Stimulated activated CD8-positive, alpha-beta memory T cell treated with anti-CD3 and anti-CD28 coated beads, Interleukin-7, amount 100 ng/mL, for 4 hours (primary cell): ENCODE measurements at places on chromosomes 16 and 17.

DNA sequence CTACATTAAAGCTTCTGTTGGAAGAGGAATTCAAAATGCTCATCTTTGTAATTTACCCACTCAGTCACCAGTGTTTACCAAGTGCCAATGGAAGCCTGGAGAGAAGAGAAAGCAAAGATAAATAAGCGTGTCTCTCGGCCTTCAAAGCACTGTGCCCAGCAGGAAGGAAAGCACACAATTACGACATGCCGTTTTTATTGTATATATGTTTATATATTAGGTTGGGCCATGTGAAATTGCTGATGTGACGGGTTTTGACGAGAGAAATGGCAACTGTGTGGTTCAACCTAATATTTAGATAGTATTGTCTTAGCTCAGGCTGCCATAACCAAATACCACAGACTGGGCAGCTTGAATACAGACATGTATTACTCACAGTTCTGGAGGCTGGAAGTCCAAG, 79.3 kb upstream of the HSBP1 start:
- no peak for DNase-seq

GRCh38 chr17:14092808-14093207, 23.5 kb downstream of the COX10 start:
- no peak for DNase-seq

DNA sequence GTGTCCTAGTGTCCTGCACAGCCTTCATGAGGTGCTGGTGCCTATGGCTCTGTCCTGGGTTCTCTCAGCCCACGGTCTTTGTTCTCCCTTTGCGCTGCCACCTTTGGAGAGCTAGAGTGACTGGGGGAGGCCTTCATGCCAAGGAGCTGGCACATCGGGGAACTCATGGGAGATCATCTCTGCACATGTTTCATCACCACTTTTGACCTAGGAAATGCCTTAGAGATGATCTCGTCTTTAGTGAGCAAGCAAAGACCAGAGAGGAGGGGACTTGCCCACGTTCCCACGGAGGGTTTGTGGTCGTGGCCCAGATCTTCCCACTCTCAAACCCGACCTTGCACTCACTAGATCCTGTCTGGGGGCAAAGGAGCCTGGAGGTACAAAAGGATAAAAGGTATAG, 23.5 kb downstream of the TBX4 start:
- no peak for DNase-seq

DNA sequence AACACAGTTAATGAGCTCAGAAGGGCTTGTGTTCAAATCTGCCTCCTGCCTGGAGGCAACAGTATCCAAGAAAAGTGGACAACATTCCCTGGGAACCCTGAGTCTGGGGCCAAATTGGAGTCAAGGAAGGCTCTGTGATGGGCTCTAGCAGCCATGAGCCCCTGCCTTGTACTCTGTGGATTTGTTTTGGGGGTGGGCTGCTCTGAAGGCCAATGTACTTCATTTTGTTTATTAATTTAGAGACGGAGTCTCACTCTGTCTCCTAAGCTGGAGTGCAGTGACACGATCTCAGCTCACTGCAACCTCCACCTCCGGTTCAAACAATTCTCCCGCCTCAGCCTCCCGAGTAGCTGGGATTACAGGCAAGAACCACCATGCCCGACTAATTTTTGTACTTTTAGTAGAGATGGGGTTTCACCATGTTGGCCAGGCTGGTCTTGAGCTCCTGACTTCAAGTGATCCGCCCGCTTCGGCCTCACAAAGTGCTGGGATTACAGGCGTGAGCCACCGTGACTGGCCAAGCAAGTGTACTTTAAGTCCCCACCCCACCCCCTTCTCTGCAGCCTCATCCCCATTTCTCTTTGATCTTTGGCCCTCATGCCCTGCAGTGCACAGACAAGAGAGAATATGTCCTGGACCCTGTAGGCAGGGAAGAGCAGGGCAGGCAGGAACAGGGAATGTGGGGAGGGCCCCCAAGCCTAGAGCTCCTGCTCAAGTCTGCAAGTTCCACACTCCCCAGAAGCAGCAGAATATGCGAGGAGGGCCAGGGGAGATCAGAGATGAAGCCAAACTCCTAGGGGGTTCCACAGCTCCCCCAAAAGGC, 2.7 kb upstream of the GIP start:
- no peak for DNase-seq

DNA sequence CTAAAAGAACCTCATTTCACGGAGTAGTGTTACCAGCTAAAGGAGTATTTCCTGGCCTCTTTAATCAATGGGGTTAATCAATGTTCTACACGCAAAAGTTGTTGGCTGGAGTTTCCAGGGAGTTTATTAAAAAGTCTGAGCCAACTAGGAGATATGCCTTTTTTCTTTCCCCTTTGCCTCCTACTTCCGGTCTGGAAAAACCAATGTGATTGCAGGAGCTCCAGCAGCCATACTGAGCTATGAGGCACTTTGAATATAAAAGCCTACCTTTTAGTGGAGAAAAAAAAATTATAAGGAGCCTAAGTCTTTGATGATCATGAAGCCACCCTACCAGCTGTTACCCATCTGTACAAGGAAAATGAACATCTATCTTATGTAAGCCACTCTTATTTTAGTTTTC, 17.9 kb upstream of the ERCC4 start:
- no peak for DNase-seq

DNA sequence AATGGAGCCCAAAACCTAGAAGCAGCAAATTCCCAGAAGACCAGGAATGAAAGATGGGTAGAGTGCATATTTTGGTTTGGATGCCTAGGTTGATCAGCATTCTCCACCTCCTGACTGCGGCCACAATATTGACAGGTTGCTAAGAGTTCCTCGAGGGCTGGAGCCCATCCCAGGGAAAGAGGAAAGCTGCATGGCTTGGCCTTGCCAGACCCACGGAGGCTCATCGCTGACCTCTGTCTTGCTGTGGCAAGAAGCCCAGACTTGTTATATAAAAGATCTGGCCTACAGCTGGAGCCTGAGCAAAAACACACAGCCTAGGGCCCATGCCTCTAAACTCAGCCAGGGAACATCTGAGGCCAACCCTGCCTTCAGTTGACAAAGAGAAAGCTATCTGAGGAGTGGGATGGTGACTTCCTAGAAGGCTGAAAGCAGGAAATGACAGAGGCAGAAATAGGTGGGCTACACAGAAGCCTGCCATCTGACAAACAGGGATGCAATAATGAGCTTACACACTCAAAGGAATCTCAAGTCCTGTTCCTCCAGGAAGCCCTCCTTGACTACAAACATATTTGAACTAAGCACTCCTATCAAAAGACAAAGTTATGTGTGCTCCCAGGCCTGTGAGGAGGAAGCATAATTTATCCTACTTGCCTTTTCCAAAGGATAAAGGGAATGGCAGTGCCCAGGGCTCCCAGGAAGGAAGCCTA, 22.5 kb upstream of the SLC35B1 start:
- DNase-seq = no peak

DNA sequence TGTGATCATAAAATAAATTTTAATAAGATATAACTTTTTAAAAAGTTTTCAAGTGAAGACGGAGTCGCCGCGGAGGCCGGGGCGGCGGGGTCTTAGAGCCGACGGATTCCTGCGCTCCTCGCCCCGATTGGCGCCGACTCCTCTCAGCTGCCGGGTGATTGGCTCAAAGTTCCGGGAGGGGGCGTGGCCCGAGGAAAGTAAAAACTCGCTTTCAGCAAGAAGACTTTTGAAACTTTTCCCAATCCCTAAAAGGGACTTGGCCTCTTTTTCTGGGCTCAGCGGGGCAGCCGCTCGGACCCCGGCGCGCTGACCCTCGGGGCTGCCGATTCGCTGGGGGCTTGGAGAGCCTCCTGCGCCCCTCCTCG, at the start of gene FOXC2:
Gene FOXC2, plus strand, starts transcription at position 229 of the 365 bp plus-strand sequence. CDS start 507 bp downstream, outside the sequence.
- DNase-seq = no peak

- DNase-seq = peak; percentile 66
Observed at GRCh38 chr16:31105677-31106213, 2.4 kb upstream of the BCKDK start.

- no peak for DNase-seq
Observed at GRCh38 chr17:65417406-65418221, 143.8 kb downstream of the AXIN2 start.

- no peak for DNase-seq
Observed at GRCh38 chr17:16973760-16974540, 2.0 kb upstream of the TNFRSF13B start.

- no peak for DNase-seq
Observed at GRCh38 chr16:74465281-74465680, 44.0 kb upstream of the CLEC18B start.

DNA sequence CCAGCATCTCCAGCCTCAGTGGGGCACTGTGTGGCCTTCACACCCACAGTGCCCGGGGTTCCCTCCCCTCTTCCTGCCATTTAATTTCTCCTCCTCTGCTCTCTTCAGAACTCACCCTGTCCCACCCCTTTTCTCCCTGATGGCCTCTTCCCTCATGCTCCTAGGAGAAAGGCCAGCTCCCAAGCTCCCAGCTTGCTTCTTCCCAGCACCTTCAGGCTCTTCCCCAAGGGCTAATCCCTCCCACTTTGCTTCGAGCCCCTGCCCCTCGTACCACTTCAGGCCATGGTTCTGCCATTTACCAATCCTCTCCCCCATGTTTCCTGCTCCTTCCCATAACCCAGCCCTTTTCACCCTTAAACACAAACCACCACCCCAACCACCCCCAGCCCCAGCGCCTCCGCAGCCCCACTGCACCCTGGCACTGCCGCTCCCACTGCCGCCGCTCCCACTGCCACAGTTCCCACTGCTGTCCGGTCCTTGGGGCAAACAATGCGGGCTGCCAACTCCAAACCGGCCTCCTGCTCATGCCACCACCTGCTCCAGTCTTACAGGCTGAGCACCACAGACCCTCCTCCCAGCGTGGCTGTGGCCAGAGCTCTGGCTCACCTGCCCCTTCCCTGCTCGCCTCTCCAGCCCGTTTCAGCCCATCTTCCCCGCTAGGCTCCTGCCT, 28.6 kb downstream of the ADAM11 start:
- DNase-seq = no peak

DNA sequence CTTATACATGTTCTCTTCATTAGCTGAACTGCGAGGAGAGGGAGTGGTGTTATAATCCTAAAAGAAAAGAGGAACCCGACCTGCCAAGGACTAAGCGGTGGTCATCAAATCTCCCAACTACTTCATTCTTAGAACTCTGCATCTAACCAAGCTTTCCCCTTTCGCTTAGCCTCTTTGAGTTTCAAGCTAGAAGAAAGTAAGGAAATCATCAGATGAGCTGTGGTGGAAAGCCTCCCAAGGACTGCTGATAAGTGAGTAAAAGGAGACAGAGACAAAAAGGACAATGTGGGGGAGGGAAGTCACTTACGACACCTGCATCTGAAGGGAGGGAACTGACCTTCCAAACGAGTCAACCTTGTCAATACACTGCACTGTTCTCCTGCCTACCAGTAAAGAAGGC, 121.3 kb downstream of the TRIM37 start:
- no peak for DNase-seq

DNA sequence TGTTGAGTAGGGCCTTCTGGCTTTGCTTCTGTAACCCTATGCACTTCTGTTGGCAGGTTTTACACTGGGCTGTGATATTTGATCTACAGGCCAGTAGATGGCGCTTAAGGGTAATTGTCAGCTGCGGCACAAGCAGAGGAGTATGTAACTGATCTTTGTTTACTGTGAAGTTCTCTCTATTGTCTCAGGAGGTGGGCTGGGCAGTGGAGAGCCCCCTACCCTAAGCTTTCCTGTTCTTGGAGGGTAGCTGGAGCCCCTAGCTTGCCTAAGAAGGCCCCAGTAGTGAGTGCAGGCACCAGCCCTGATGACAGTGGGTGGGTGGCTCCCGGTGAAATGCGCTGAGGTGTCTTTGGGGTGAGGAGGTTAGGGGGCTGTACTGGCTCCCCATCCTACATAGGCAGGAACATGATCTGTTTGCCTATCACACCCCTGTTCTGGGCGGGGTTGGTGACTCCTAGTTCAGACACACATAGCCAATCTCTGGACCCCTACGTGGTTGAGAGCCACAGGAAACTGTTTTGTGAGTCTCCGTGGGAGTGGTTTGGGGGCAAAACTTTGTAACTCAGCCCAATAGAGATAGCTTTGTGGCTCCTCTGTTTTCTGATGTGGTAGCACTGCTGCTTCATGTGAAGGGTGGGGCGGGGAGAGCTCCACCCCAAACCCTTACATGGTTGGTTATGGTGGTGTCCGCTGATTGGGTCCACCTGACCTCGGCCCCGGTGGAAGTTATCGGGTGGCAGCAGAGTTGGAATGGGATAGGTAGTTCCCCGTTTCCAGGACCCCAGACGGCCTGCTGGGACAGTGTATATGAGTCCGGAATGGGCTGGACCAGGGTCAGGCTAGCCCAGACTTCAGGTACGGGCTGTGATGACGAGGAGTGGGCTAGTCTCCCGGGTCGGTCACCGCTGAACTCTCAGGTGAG, 60.4 kb downstream of the SLFN11 start:
- peak; percentile 76 for DNase-seq

DNA sequence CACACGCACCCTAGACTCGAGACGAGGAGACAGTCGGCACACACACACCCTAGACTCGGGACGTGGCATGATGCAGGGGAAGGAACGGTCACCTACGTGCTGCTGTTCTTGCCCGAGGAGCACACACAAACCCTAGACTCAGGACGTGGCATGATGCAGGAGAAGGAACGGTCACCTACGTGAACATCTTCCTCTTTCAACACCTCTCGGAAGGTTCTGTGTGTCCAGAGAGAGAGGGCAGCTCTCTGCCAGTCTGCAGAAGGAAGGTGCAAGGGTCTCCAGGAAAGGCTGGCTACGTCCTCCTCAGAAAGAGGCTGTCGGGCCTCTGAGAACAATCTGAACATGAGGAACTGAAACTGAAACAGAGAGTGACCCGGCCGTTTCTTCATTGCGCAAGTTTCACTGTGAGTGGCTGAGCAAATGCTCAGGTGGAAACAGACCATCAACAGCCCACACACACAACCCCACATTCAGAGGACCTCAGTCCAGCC, 43.4 kb downstream of the ZNF276 start:
- peak; percentile 39 for DNase-seq

DNA sequence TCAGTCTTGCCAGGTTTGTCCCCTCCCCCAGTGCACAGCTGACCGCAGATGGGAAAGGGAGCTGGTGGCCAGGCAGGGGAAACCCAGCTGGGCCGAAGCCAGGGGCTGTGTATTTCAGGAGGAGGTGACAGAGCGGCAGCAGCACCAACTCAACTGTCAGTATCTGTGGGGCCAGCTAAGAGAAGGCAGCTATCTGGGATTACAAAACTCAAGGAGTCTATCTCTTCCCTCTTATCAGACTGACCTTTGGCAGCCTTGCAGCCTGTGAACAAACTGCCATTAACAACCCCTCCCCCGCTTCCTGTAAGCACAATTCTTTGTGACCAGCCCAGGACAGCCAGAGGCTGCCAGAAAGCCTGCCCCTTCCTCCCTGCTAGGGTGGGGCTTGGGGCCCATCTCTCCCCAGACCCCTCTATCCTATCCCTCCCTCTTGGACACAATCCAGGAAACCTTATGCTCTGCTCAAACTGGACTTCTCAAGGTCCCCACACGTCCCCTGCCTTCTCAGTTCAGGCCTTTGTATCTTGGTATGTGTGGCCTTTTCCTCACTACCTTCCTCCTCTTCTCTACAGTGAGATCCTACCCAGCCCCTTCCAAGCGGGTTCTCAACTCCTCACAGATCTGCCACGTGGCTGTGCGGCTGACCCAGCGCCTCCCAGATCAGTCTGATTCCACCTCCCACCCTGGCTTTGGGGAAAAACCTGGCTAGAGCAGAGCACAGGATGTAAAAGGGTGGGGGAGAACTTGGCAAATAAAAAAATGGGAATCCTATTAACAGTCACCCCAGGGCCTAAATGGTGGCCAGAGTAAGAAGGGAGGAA, 10.5 kb downstream of the ST3GAL2 start:
- DNase-seq = peak; percentile 27

- DNase-seq = no peak
Observed at GRCh38 chr17:1371893-1372590, 28.0 kb downstream of the YWHAE start.
